ENCODE measurements at places on chromosomes 2 and 18. TPM values are rescaled to one million over a fixed set of nuclear protein-coding genes. Genes with fewer than 3 reads are reported as not detected.

NAT8 gene
- total RNA-seq, result not detected

HOXD12 gene
- not detected for total RNA-seq

- DNase-seq, result peak; percentile 24
Observed at GRCh38 chr2:128289439-128289838, 29.2 kb downstream of the HS6ST1 start.

DNA sequence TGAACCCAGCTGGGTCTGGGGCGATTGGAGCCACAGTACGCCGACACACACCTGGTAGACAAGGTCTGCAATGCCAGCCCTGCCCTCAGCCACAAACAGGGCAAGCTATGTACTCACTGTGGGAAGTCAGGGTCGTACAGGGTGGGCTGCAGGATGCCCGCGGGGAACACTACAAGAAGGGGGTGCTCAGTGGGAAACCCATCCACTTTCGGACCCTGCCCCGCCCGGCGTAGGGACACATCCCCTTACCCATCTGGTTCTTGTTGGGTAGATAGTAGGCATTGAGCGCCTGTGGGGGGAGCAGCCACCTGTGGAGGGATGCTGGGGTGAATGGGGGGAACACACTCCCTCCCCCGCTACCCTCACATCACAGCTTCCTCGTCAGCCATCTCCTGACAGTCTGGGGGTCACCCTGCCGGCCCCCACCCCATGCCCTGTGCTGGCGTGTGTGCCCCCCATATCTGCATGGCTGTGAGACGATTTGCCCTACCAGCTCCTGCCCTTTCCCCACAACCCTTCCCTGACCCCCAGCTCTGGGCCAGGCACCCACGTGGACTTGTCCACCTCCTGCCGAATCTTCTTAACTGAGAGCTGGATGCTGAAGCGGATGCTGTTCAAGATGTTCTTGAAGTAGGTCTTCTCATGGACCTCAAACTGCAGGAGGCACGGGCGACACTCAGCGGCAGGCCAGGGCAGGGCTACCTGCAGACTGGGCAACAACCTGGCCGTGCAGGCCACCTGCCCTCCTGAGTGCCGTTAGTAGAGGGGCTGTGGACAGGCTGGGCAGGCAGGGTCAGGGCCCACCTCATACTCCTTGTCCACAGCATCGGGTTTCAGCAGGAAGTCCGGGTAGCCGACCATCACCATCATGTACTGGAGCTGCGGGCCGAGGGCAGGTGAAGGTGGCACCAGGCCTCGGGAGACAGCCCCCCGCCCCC lies 5.1 kb downstream of the ECEL1 start:
- no peak for DNase-seq

DNA sequence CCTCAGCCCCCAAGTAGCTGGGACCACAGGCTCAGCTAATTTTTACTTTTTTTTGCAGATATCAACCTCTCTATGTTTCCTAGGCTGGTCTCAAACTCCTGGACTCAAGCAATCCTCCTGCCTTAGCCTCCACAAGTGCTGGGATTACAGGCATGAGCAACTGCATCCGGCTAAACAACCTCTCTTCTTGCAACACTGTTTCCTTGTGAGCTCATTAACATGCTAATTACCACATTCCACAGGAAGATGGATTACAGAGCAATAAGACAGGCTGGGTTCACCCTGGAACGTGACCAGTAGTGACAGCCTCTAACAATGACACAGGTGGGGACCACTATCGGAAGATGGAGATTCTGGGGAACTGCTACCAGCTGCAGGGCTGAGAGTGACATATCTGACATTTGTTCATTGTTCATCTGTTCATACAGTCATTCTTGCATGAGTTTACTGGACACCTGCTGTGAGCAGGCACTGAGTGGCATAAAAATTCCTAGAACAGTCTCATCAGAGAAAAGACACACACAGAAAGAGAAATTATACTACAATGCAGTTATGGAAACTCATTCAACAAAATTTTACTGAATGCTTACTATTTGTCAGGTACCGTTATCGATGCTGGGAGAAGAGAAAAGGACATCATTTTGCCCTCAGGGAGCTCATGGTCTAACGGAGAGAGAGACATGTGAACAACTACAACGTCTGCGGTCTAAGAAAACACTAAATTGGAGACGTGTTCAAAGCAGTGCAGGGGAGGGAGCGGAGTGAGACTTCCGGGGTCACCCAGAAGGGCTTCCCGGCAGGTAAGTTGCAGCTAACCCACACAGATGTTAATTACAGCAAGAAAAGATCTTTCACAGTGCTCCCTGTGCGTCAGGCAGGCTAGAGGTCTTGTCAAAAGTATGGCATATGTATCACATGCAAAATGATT lies 37.6 kb downstream of the PROC start:
- DNase-seq, result no peak

DNA sequence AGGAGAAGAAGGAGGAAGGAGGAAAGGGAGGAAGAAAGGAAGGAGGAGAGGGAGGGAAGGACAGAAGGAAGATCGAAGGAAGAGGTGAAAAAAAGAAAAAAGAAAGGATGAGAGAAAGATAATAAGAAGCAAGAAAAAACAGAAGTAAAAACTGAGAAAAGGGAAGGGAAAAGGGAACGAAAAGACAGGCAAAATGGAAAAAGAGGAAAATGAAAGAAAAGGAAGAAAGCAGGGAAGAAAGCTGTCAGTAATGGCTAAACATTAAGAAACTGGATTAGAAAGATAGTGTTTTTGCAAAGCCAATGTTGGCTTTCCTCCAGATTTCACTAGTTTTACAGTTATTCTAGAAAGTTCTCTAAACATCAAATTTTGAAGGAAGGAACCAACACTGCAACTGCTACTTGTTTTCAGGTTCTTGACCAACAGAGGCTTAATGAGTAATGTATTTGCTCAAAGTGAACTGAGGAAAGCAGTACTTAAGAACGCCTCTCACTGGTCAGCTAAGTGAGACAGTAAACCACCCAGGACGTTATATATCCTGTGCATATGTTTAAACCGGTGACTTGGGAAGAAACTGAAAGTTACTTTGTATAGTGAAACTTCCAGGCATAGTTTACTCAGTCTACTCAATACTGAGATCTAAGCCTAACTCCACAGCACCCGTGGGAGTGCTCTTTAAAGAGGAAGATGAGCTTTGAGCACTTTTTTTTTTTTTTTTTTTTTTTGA lies 286.2 kb upstream of the TRIB2 start:
- no peak for DNase-seq
